ENCODE measurements at places on chromosomes 6 and 20. TPM values are rescaled to one million over a fixed set of nuclear protein-coding genes. Genes with fewer than 3 reads are reported as not detected.

DNA sequence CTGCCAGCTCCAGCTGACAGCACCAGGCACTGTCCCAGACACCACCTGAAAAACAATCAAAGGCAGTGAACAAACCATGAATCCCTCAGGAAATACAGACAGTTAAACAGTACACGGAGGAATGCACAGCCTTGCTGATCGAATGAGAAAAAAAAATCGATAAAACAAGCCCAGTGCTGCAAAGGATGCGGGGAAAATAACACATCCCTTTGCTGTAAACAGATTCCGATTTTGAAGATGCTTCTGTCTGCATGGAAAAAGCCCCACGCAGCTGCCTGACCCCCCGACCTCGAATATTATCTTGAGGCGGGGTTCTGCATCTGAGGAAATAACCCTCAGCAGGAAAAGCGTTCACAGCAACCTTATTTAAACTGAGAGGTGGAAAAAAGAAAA lies 43.9 kb downstream of the RBM38 start:
- H3K27me3 ChIP-seq, result no peaks in the 10 kb centered on the region
- H3K4me1 ChIP-seq, result peaks cover 52% of the 10 kb centered on the region
- no peak overlapping the region for H3K27ac ChIP-seq

GRCh38 chr20:18388860-18389259 lies 78.0 kb downstream of the DZANK1 start:
- no peaks in the 10 kb centered on the region for H3K27me3 ChIP-seq
- H3K36me3 ChIP-seq, result no peaks in the 10 kb centered on the region
- H3K27ac ChIP-seq, result no peak overlapping the region
- no peaks in the 10 kb centered on the region for H3K4me1 ChIP-seq

- peaks cover 2% of the 10 kb centered on the region for H3K4me1 ChIP-seq
- no peak overlapping the region for H3K4me3 ChIP-seq
- H3K27me3 ChIP-seq, result no peaks in the 10 kb centered on the region
- peaks cover 32% of the 10 kb centered on the region for H3K36me3 ChIP-seq
- H3K27ac ChIP-seq, result no peak overlapping the region
- DNase-seq, result no peak
Observed at GRCh38 chr6:88843040-88843439, 120.4 kb downstream of the RNGTT start.

DNA sequence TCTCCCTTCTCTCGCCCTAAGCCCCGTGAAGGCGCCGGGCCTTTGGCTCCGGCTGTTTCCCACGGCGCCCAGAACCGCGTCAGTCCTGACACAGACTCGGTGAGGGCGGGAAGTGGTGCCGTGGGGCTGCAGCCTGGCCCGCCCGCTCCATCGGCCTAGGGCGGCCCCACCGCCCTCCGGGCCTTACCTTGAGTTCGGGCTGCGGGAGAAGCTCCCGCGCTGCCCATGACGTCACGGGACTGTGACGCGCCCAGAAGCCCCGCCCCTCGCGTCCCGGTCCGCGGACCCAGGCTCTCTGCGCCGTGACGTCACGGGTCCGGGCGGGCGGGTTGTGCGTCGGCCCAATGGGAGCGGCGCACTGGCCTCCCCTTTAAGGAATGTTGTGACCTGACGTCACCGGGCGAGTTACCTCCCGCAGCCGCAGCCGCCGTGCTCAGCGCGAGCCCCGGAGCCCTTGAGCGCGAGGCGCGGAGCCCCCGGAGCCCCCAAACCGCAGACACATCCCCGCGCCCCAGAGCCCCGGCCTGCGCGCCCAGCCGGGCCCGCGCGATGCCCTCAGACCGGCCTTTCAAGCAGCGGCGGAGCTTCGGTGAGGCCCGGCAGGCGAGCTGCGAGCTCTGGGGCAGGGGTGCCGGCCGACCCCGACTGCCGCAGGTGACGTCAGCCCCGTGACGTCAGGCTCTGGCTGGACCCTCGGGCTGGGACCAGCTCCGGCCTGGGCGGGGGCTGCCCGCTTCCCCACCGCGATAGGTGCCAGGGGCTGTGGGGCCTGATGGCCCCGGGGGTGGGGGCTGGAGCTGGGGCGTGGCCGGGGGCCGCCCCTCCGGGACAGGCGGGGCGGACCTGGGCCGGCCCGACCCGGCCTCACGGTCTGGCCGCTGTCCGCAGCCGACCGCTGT lies at the start of gene MAP1LC3A:
TSS of gene MAP1LC3A (plus strand) at position 399 of the 899 bp plus-strand sequence. CDS start at position 550, 151 bp downstream.
- peaks cover 11% of the 10 kb centered on the region for H3K4me1 ChIP-seq
- no peaks in the 10 kb centered on the region for H3K36me3 ChIP-seq
- H3K27ac ChIP-seq, result peak within 1 kb of the TSS; percentile 90
- no peaks in the 10 kb centered on the region for H3K27me3 ChIP-seq
- H3K4me3 ChIP-seq, result peak within 1 kb of the TSS; percentile 79

GRCh38 chr20:46634528-46634927 lies 16.7 kb downstream of the SLC13A3 start:
- no peak for DNase-seq
- H3K4me1 ChIP-seq, result no peaks in the 10 kb centered on the region
- peaks cover 13% of the 10 kb centered on the region for H3K27me3 ChIP-seq
- H3K27ac ChIP-seq, result no peak overlapping the region
- H3K36me3 ChIP-seq, result no peaks in the 10 kb centered on the region

DNA sequence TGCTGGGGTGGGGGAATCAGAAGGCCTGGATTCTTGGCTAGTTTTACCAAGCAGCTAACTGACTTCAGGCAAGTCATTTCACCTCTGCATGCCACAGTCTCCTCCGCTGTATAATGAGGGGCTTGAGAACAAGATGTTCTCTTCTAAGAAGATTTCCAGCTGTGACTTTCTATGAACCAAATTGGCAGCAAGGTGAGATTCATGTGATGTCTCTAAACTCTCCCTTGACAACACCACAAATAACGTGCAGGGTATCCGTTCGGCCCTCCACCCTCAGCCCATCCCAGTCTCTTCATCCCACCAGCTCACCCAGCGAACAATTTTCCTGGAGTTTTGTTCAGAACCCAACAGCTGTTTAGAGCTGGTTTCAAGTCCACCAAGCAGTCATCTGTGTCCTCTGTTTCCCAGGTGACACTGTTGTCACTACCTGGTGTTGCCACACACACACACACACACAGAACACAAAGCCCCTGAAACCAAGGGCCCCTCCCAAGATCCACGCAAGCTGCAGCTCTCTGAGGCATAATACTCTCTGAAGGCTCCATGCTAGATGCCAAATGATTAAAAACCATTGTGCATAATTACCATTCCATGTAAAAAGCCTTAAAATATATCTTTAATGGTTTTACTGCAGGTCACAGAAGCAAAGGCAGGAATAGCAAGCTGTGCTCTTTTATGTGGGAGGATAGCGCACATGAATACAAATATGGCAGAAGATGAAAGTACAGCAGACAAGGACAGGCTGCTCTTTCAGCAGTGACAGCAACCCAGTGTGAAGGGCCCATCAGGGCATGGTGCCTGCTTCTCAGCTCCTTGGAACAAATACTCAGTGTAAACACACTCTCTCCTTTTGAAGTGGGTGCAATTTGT lies 48.2 kb downstream of the ARHGAP18 start:
- DNase-seq, result no peak
- no peak overlapping the region for H3K4me3 ChIP-seq
- no peak overlapping the region for H3K27ac ChIP-seq
- H3K4me1 ChIP-seq, result peaks cover 13% of the 10 kb centered on the region
- no peaks in the 10 kb centered on the region for H3K36me3 ChIP-seq

GRCh38 chr6:92706976-92707375 lies 712.4 kb downstream of the EPHA7 start:
- no peak overlapping the region for H3K4me3 ChIP-seq
- H3K27ac ChIP-seq, result no peak overlapping the region
- no peaks in the 10 kb centered on the region for H3K4me1 ChIP-seq
- H3K27me3 ChIP-seq, result no peaks in the 10 kb centered on the region

- peak; percentile 20 for DNase-seq
- peaks cover 59% of the 10 kb centered on the region for H3K36me3 ChIP-seq
- H3K4me3 ChIP-seq, result peak overlapping the region; percentile 18
- H3K4me1 ChIP-seq, result peaks cover 85% of the 10 kb centered on the region
- H3K27ac ChIP-seq, result peak overlapping the region; percentile 98
Observed at GRCh38 chr6:142914937-142915697, 29.9 kb downstream of the HIVEP2 start.

DNA sequence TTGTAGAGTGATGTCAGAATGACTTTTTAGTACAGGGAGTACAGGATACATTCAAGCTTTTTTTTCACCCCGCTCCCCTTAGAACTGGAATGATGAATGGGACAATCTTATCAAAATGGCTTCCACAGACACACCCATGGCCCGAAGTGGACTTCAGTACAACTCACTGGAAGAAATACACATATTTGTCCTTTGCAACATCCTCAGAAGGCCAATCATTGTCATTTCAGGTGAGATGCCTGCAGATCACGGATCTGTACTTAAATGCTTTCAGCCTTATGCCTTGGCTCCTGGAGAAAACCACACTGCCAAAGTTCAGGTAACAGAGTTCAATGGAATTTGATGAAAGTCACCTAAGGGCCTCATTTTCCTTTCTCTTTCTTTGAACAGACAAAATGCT lies 8.5 kb downstream of the TNFAIP3 start:
- peaks cover 98% of the 10 kb centered on the region for H3K36me3 ChIP-seq
- no peak for DNase-seq
- H3K4me3 ChIP-seq, result peak overlapping the region; percentile 98
- H3K4me1 ChIP-seq, result peaks cover 77% of the 10 kb centered on the region
- H3K27ac ChIP-seq, result peak overlapping the region; percentile 95
- H3K27me3 ChIP-seq, result no peaks in the 10 kb centered on the region

DNA sequence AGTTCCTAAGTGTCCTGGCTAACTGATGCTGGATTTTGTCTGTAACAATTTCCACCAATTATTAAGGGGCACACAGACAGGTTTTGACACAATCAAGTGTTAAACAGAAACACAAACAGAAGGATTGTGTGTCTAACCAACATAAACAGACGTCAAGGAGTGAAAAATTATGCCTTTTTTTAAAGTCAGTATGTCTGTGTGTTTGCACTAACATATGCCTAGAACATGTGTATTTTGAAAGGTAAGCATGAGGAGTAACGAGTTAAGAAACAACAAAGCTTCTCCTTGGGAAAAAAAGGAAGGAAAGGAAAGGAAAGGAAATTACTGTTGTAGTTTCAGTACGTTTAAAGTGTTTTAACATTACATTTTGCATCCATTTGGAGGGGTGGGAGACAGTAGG lies 466.3 kb upstream of the ID4 start:
- H3K36me3 ChIP-seq, result no peaks in the 10 kb centered on the region
- H3K27ac ChIP-seq, result no peak overlapping the region
- H3K27me3 ChIP-seq, result no peaks in the 10 kb centered on the region
- no peak for DNase-seq

DNA sequence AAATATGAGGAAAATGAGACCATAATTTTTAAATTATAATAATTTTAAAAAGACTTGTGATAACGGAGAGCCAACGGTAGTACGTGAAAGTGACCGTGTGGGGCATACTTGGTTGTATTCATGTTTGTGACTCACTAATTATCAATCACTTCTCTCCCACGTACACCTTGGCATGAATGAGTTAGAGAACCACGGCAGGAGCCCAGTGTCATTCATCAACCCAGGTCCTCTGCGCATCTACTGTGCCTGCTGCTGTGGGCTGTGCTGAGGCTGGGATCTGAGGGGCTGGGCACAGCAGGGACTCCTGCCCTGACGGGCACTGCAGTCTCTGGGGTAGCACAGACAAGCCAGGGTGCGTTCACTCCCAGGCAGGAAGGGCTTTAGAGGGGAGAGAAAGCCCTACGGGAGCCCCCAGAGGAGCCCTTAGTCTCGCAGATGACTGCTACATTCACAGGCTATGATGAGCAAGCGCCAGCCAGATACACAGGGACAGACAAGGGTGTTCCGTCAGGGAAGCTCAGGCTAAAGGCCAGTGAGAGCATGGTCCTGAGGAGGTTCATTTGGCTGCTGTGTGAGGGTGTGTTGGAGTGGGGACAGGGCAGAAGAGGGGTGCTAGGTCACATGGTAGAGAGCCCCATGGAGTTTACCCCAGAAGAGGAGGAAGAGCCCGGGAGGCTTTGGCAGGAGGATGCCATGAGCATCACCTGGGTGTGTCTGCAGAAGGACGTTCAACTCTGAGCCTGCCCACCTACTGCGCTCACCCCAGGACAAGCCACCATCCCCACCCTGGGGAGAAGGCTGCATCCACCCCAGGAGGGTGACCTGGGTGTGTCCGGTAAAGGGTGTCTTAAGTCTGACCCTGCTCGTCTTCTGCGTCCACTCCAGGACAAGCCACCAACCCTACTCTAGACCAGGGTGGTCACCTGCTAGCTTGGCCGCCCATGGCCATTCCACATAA lies 8.2 kb upstream of the RPS6KA2 start:
- no peak for DNase-seq
- H3K27ac ChIP-seq, result no peak overlapping the region
- peaks cover 15% of the 10 kb centered on the region for H3K27me3 ChIP-seq
- no peaks in the 10 kb centered on the region for H3K36me3 ChIP-seq

DNA sequence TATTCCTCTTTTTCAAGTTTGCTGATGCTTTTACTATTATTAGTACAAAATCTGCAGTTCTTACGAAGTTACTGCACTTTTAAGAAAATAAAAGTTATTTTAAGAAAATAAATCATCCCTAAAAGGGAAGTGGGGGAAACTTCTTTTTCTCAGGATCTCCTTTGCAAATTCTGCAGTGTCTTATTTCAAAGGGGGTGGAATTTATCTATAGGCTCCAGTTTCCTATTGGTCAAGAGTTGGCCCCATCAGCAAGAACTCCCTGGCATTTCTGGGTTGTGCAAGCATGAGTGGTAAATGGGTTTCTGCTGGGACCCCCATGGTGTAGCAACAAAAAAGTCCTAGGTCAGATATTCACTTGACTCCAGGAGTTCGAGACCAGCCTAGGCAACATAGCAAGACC lies 136.3 kb upstream of the PRDM1 start:
- no peak for DNase-seq
- H3K36me3 ChIP-seq, result no peaks in the 10 kb centered on the region
- H3K27me3 ChIP-seq, result peaks cover 2% of the 10 kb centered on the region
- no peak overlapping the region for H3K27ac ChIP-seq
- H3K4me3 ChIP-seq, result no peak overlapping the region

DNA sequence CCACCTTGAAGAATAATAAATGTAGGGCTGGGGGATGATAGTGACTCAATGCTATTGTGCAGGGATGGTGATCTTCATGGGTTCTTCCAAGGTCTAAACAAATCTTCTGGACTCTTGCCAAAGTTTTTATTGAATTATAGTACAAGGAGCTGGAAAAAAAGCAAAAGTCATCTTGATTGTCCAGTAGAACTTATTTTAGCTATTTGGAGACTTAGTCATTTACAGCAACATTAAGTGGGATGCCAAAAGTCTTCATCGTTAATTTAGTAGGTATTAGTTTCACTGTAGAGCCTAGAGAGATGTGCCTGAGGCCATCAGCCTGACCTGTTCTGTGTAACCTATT lies 212.9 kb upstream of the TBX18 start:
- H3K4me3 ChIP-seq, result no peak overlapping the region
- H3K27me3 ChIP-seq, result no peaks in the 10 kb centered on the region
- no peaks in the 10 kb centered on the region for H3K4me1 ChIP-seq
- no peak overlapping the region for H3K27ac ChIP-seq

GRCh38 chr6:88167352-88167937 lies 1.3 kb upstream of the CNR1 start:
- H3K27me3 ChIP-seq, result peaks cover 55% of the 10 kb centered on the region
- H3K4me1 ChIP-seq, result peaks cover 12% of the 10 kb centered on the region
- H3K36me3 ChIP-seq, result no peaks in the 10 kb centered on the region
- H3K4me3 ChIP-seq, result peak overlapping the region; percentile 11
- peak; percentile 28 for DNase-seq

GRCh38 chr20:19789446-19789845 lies 31.4 kb downstream of the RIN2 start:
- DNase-seq, result no peak
- H3K4me1 ChIP-seq, result peaks cover 2% of the 10 kb centered on the region
- H3K27ac ChIP-seq, result no peak overlapping the region
- no peak overlapping the region for H3K4me3 ChIP-seq
- H3K36me3 ChIP-seq, result no peaks in the 10 kb centered on the region
- peaks cover 5% of the 10 kb centered on the region for H3K27me3 ChIP-seq

The SRSF12 gene
- 0.83 TPM for total RNA-seq

The CLPSL1 gene
- total RNA-seq, result not detected

The CYP39A1 gene
- not detected for total RNA-seq

The LMBRD1 gene
- total RNA-seq, result 15.9 TPM

The CLPSL2 gene
- not detected for total RNA-seq

The MMP24OS gene
- 46.6 TPM for total RNA-seq

The TREM2 gene
- not detected for total RNA-seq

The GATA5 gene
- not detected for total RNA-seq
